ENCODE measurements at places on chromosomes 1 and 21.

DNA sequence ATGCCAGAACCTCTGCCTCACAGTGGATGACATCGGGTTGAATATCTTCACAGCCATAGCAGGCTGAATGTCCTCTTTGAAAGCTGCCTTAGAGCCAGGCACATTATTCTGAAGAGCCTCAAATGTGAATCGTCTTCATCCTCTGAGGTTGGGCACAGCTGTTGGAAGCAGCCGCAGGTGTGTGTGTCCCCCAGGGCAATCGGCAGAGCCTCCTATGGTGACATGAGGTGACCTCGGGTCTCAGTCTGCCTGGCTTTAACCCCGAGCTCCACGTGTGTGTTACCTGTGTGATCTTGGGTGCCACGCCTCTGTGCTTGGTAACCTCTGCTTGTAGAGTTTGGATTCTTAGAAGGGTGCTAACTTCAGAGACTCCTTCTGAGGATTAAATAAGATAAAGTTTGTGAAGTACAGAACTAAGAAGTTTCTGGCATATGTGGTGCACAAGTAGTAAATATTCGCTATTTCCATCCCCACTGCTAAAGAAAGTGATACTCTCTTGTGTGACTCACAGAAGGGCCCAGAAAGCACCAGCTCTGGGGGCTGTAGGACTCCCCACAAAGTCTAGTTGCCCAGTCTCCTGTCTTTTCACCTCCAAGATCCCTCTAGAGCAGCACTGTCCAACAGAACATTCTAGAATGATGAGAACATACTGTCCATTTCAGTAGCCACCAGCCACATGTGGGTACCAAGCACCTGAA is 500.9 kb downstream of the NPHP4 start:
- DNase-seq: no peak

- DNase-seq: no peak
These were observed 9.1 kb downstream of the SYTL1 start for GRCh38 chr1:27350663-27351540.

DNA sequence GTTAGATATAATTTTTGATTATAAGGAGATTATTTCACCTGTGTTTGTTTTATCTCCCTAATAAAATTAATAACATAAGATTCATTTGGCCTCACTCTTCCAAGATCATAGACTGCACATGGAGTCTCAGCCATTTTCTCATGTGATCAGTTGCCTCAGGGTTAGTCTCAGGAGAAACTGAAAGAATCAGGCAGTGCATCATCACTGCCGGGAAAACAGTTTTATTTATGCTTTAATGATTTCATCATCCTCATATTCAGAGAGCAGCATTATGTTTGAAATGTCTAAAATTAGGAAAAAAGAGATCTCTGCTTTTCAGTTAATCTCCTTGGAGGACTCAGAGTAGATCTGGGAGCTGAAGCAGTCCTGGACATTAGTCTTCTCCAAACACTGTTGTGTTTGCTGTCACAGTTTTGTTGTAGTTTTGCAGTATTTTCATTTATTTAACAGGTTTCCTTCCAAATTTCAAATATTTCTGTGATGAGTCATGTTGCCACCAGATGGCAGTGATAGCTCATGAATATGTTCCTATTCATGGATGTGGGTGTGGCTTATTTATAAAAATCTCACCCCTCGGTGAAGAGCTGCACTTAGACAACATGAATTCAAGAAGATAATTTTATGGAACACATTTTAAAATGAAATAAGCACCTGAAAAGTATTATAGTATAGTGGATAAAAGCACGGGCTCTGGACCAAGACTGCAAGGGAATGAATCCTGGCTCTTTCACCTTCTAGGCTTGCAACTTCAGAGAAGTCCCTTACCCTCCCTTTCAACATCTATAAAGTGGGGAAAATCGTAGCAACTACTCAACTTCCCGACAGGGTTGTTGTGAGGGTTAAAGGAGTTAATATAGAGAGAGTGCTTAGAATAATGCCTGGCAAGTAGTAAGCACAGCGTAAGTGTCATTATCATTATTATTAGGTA is 31.2 kb downstream of the CHD1L start:
- DNase-seq: no peak

- no peak for DNase-seq
These were observed 181.4 kb downstream of the AK5 start for GRCh38 chr1:77463216-77463615.

GRCh38 chr1:210866532-210866931 is 267.4 kb downstream of the KCNH1 start:
- no peak for DNase-seq

DNA sequence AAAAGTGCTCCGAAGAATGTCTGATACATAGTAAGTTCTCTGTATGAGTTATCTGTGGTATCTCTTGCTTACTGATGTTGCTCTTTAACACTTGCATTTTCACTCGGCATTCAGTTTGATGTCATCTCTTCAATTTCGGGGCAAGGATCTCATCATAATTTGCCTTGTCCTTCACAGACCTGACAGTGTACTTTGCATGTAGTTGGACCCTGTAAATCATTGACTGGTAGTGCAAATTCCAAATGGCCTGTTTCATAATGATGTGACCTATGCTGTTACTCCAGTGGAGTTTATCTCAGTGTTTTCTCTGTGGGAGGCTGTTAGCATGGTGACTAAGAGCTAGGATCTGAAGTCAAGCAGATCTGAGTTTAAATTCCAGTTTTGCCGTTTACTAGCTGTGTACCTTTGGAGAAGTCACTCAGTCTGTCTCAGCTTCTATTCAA is 34.2 kb upstream of the ABCD3 start:
- DNase-seq: peak; percentile 12

GRCh38 chr1:147769106-147769505 is 8.7 kb upstream of the GJA5 start:
- DNase-seq: no peak

- DNase-seq: no peak
These were observed 86.4 kb downstream of the LAMC2 start for GRCh38 chr1:183272390-183272848.

- DNase-seq: no peak
These were observed 3.1 kb downstream of the ASCL5 start for GRCh38 chr1:201123866-201124265.

DNA sequence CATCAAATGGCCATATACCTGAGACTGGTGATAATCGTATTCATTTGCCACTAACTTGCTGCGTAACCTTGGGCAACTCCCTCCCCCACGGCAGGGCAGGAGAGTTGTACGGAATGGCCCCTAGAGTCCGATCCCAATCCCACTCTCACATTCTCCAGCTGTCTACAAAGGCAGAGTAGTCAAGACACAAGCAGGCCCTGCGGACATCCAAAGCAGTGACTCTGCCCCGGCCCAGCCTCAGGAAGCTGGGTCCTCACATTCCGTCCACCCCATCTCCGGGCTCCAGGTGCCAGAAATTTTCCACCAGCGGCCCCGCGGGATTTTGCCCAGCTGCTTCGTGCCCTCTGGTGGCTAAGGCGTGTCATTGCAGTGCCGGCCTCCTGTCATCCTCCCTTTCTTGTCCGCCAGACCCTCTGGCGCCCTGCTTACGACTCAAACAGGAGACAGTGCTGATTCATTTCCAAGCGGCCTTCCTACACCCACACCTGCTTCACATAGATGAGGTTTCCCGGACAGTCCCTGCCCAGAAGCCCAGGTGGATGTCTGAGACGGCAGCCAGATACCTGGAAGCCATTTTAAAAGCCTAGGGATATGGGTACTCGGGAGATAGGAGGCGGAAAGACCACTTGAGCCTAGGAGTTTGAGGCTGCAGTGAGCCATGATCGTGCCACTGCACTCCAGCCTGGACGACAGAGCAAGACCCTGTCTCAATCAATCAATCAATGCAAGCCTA is 2.9 kb upstream of the S100A2 start:
- DNase-seq: peak; percentile 82

Data from stimulated activated CD4-positive, alpha-beta T cell treated with anti-CD3 and anti-CD28 coated beads, Interleukin-4, amount 100 ng/mL, for 48 hours (primary cell).